ENCODE measurements at places on chromosomes 11 and 22. TPM values are rescaled to one million over a fixed set of nuclear protein-coding genes. Genes with fewer than 3 reads are reported as not detected.

The BEST1 gene
- 2.8 TPM for total RNA-seq

The GRM5 gene
- total RNA-seq = 0.05 TPM

The ART1 gene
- total RNA-seq = not detected

The TRIM6 gene
- total RNA-seq = 8.7 TPM

The RAB38 gene
- 2.9 TPM for total RNA-seq

The CRACR2B gene
- 1.2 TPM for total RNA-seq

The FAM83F gene
- not detected for total RNA-seq

The SCGB2A2 gene
- total RNA-seq = not detected

The LUZP2 gene
- 8.0 TPM for total RNA-seq

The SLC2A11 gene
- 12.9 TPM for total RNA-seq

The SPTBN2 gene
- 5.7 TPM for total RNA-seq

The DDI1 gene
- total RNA-seq = not detected

The SCN3B gene
- 0.30 TPM for total RNA-seq

The MS4A3 gene
- not detected for total RNA-seq

The SLC43A1 gene
- total RNA-seq = 12.5 TPM

The PLA2G3 gene
- total RNA-seq = 0.23 TPM

The OTOG gene
- not detected for total RNA-seq

The PATE4 gene
- total RNA-seq = not detected

The TYR gene
- not detected for total RNA-seq

The FGF3 gene
- total RNA-seq = not detected

The MMP3 gene
- 10.7 TPM for total RNA-seq

The MAPK11 gene
- total RNA-seq = 3.6 TPM

The CARD10 gene
- total RNA-seq = 2.1 TPM

Data from smooth muscle cell of the umbilical artery (primary cell).